ENCODE measurements at places on chromosomes 1 and 21.

DNA sequence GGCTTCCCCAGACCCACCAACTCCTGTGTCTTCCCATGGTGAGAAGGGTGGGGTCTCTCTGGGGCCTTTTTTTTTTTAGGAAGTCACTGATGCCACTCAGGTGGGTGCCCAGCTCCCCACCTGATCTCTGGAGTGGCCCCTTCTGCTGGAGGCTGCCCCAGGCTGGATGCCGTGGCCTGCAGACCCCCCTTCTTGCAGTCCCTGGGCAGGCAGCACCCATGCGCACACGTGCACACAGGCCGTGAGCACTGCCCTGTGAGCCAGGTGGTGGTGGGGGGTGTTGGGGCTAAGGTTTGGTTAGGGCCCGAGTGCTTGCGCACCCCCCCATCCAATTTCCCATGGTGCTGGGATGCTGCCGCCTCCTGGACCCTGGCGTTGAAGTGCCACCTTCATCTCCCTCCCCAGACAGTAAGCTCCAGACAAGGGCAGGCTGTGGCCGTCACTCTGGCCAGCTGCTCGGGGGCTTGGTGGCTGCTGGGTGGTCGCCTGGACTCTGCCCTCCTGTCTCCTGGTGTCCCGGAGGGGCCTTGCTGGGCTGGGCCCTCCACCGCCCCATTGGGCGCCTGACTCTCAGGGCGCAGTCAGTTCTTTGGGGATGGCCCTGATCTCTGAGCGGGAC, 50.6 kb downstream of the SKI start:
- no peak for DNase-seq

DNA sequence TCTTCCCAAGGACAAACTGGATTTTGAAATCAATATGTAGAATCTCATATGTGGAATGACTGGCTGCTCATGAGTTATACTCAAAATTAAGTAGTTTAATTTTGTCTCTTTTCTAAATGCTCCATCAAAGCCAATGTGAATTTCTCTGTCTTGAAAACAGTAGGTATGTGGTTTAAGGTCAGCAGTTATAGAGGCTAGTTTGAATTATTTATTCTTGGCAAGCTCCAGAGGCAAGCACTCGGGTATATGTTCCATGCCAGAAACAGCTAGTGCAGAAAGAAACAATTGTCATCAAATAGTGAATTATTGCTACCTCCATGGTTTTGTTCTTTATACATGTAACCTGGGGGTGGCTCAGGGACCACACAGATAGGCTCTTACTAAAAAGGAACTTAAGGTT, 63.5 kb downstream of the LRIG2 start:
- no peak for DNase-seq

DNA sequence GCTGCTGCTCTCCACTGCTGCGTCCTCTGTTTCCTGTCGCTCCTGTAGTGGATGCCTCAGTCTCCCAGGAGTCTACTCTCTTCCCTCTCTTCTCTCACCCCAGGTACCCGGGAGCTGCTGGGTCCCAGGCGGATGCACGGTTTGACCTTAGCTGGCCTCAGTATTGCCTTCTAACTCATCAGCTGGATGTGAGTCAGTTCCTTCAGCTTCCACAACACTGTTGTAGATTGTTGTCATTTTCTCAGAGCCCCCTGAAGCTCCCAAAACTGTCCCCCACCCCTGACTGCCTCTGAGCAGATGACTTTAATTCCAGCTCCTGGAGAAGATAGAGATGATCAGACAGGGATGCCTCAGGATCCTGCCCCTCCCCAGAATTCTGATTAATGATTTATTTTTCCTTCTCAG, 7.2 kb downstream of the CNIH3 start:
- DNase-seq = no peak

- DNase-seq = peak; percentile 95
Observed at GRCh38 chr1:235945775-235946570, 79.3 kb upstream of the LYST start.

GRCh38 chr1:178146436-178146835, 52.5 kb downstream of the RASAL2 start:
- DNase-seq = no peak

GRCh38 chr1:154577346-154578057, 9.9 kb downstream of the CHRNB2 start:
- no peak for DNase-seq

GRCh38 chr1:204583909-204584632, 67.9 kb downstream of the MDM4 start:
- no peak for DNase-seq

- DNase-seq = no peak
Observed at GRCh38 chr21:27306206-27306605, 339.3 kb upstream of the ADAMTS5 start.

GRCh38 chr1:214354440-214355148, 73.6 kb downstream of the SMYD2 start:
- DNase-seq = no peak

- no peak for DNase-seq
Observed at GRCh38 chr1:172600615-172601014, 58.3 kb upstream of the FASLG start.

GRCh38 chr1:20964540-20965484, 177.7 kb upstream of the HP1BP3 start:
- DNase-seq = peak; percentile 74

GRCh38 chr1:44078104-44078503, 40.5 kb upstream of the KLF17 start:
- no peak for DNase-seq

- DNase-seq = no peak
Observed at GRCh38 chr1:210483821-210484220, 155.1 kb downstream of the HHAT start.

GRCh38 chr1:23824711-23825075, 536 bp downstream of the HMGCL start:
- no peak for DNase-seq

GRCh38 chr1:41773842-41774241, 144.9 kb downstream of the HIVEP3 start:
- no peak for DNase-seq

Measured in HL-60 (cell line).